ENCODE measurements at places on chromosomes 4 and X. TPM values are rescaled to one million over a fixed set of nuclear protein-coding genes. Genes with fewer than 3 reads are reported as not detected.

The ZNF280C gene
- 6.1 TPM for total RNA-seq

GRCh38 chr4:99290848-99291786 lies at the start of gene ADH1A:
ADH1A (minus strand) TSS chr4:99290985; CDS start chr4:99290914, 71 bp downstream.
- no peak for DNase-seq

The SH3BP2 gene
- 39.2 TPM for total RNA-seq

The PDE6B gene
- 3.5 TPM for total RNA-seq

The GLRA2 gene
- total RNA-seq = not detected

The ACE2 gene
- total RNA-seq = 0.51 TPM

GRCh38 chrX:20414762-20415445 lies 148.2 kb upstream of the RPS6KA3 start:
- DNase-seq = no peak

DNA sequence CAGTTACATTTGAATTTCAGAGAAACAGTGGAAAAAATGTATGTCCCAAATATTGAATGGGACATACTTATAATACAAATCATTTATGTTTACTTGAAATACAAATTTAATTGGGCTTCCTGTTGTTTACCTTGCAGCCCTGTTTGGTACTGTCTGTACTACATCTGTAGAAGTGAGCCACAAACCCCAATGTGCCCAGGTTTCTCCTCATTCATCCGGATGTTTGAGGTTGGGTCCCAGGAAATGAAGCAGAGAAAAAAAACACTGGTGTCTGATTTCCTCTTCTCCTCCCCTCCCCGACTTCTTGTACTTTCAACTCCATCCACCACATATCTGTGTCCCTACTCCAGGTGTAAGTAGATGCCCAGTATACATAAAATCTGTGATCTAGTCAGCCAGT lies 27.1 kb upstream of the SCRG1 start:
- no peak for DNase-seq

- DNase-seq = no peak
Observed at GRCh38 chrX:54950730-54951375, 30.2 kb downstream of the TRO start.

DNA sequence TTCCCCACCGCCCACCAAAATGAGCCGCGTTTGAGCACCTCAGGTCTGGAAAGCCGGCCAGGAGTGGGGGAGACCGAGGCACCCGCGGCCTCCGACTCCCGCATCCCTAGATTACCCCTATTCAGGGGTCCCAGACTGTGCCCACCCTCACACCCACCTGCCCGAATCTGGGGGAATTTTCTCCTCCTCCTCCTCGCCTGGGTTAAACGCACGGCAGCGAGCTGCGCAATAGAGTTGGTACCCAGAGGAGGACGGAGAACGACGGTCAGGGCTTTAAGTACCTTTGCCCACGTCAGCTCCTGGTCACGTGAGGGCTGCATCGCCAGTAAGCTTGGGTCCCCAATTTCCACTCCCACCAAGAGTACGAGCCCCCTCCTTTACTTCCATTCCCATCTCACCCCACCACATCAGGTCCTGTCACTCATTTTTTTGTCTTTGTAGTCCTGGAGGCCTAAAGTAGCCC lies at the start of gene ARMCX2:
TSS of gene ARMCX2 (minus strand) at position 250 of the 463 bp plus-strand sequence. CDS start 2,262 bp downstream, outside the sequence.
- peak; percentile 92 for DNase-seq

- no peak for DNase-seq
Observed at GRCh38 chr4:3311095-3311372, 18.2 kb downstream of the RGS12 start.
